Endothelial cell (in vitro differentiated cells): ENCODE measurements at places on chromosomes 16 and 17.
A peak's percentile ranks its signal among the peaks of the same experiment; 100 is the strongest.

- DNase-seq = no peak
Observed at GRCh38 chr16:12283596-12283995, 307.1 kb downstream of the SNX29 start.

DNA sequence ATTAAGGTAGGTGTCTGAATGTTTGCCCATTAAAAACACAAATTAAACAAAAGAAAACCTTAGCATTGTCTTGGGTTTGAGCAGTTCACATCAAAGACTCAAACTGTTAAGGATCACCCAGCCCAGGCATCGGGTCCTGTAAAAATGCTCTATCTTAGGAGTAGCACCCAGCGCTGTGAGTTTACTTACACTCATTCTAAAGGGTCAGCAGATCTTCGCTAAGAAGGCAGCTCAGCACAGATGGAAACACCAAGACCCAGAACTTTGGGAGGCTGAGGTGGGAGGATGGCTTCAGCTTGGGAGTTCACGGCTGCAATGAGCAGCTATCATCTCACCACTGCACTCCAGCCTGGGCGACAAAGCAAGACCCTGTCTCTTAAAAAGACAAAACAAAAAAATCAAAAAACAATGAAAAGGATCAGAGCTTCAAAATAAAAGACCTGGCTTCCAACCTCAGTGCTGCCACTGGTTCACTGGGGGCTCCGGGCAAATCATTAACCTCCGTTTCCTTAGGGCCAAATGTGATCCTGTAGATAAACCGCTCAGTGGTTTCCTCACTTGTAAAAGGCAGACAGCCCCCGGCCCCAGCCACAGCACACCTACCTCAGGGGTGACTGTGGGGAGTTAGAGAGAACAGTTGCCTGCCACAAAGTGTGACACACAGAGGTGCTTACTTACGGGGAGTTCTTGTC is 11.1 kb downstream of the COG1 start:
- no peak for DNase-seq

DNA sequence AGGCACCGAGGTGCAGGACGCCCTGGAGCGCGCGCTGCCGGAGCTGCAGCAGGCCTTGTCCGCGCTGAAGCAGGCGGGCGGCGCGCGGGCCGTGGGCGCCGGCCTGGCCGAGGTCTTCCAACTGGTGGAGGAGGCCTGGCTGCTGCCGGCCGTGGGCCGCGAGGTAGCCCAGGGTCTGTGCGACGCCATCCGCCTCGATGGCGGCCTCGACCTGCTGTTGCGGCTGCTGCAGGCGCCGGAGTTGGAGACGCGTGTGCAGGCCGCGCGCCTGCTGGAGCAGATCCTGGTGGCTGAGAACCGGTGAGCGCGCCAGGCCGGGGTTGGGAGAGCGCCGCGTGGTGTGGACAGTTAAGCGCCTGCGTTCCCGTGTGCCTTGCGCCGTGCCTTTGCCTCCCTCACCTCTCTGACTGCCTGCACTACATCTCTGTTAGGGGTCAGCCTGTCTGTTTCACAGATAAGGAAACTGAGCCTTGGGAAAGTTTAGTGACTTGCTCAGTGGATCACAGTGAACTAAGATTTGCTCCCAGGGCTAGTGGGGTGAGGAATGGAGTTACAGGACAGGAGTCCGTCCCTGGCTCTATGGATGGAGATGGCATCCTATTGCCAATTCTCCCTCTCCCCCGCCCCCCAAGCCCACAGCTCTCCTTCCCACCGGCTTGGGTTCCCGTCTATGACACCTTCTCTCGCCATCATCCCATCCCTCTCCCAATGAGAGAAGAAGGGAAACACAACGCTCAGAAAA is 880 bp downstream of the SARM1 start:
- DNase-seq = no peak

GRCh38 chr16:15642557-15643047 is 352 bp downstream of the MARF1 start:
- DNase-seq = peak; percentile 76

DNA sequence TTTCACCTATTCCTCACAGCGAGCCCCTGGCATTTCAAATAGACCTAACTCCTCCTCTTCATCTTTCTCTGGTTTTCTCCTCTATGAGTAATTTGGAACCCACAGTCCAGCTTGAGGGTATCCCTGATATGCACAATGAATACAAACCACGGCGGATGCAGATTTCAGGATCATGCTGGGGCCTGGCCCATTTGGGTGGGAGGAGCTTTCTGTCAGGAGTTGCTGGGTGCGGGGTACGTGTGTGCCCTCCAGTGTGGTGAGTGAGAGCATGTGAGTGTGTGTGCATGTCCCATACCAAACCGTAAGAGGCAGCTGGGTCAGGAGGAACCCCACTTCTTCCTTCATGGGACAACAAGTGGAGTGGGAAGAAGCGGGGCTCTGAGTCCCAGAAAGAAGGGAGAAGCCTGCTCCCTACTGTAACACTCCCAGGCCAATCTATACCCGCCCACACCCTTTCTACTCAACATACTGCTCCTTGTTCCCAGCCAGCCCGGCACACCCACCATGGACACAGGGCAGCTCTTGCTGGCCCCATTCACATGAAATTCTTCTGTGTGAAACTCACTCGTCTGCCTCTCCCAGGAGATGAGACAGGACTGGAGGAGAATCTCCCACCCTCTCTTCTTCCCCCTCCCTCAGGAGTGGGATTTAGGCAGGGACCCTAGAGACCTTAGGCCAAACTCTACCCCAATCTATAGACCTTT is 18.4 kb downstream of the CNTNAP1 start:
- no peak for DNase-seq

DNA sequence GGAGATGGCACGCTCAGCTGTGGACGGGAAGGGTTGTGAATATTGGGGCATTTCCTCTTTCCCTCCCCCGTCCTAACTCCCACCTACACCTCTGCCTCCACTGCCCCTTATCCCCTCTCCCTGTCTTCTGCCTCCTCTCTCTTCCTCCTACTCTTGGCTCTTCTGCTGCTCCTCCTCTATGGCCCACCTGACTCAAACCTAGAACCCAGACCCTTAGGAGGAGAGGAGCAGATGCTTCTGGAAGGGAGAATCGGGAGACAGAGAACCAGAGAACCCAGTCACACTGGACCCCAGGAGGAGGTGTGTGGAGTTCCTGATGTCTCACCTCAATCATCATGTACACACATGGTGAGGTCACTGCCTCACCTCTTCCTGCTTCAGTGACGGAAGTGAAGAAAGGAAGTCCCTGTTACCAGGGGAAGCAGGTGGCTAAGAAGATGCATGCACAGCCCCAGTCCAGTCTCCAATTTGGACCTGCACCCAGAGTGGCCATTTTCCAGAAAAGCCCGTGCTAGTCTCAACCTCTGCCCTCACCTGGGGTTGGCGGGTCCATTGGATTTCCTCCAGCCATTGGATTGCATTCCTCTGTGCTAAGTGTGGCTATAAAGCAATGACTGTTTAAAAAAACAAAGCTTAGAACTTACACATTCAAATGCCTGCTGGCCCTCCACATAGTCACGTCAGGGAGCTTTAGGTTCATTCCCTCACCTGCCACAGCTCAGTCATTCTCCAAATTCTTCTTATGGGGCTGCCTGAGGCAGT is 4.0 kb downstream of the RNF222 start:
- no peak for DNase-seq

DNA sequence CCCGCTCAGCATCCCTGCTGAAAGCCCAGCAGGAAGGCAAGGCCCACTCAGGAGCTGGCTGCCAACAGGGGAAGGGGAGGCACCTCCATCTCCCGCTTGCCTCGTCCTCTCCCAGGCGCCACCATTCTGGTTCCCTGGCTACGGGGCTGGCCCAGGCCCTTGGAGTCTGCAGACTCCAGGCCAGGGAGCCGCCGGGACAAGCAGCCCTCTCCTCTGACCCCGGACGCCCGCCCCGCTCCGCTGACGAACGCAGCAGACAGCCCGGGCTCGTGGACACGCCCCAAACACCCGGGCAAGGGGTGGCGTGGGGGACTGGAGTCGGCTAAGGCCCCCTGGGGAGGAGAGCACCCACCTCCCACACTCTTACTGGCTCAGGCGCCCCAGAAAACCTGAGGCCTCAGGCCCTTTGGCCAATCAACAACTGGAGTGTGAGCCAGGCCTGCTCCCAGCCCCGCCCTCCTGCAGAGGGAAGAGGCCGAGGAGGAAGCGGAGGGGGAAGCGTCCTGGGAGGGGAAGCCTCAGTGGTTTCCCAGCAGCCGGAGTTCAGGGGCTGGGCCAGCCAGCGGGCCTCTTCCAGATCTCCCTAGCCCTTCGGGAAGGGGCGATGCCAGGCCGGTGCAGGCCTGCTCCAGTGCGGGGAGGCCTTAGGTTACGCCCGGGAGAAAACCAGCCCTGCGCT is 4.2 kb downstream of the MNT start:
- peak; percentile 80 for DNase-seq
